Omental fat pad (tissue), 4 donors: ENCODE measurements at places on chromosomes 5 and 9. TPM values are rescaled to one million over a fixed set of nuclear protein-coding genes. Genes with fewer than 3 reads are reported as not detected.
A peak's percentile ranks its signal among the peaks of the same experiment; 100 is the strongest.

- DNase-seq, result no peak
These were observed 90.8 kb downstream of the MACROH2A1 start for GRCh38 chr5:135308245-135308644.

GRCh38 chr9:85212887-85213286 lies 528.9 kb downstream of the AGTPBP1 start:
- no peak for DNase-seq

DNA sequence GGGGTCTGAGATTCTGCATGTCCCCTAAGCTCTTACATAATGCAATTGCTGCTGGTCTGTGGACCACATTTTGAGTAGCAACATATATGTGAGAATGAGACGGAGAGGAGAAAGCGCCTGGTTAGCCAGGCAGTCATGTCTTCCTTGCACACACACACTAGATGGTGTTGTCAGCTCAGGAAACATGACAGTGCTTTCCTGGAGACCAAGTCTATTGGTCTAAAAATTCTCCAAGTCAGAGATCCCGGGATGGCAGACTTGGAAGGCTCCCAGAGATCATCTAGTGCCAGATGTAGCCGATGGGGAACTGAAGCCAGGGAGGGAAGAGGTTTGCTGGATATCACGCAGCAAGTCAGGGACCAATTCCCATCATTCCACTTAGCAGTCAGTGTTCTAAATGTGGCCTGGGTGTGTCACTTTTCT lies 53.4 kb downstream of the GALNT12 start:
- DNase-seq, result no peak

GRCh38 chr5:87245451-87245850 lies 22.2 kb upstream of the RASA1 start:
- DNase-seq, result no peak

The MYMK gene
- total RNA-seq, result not detected

DNA sequence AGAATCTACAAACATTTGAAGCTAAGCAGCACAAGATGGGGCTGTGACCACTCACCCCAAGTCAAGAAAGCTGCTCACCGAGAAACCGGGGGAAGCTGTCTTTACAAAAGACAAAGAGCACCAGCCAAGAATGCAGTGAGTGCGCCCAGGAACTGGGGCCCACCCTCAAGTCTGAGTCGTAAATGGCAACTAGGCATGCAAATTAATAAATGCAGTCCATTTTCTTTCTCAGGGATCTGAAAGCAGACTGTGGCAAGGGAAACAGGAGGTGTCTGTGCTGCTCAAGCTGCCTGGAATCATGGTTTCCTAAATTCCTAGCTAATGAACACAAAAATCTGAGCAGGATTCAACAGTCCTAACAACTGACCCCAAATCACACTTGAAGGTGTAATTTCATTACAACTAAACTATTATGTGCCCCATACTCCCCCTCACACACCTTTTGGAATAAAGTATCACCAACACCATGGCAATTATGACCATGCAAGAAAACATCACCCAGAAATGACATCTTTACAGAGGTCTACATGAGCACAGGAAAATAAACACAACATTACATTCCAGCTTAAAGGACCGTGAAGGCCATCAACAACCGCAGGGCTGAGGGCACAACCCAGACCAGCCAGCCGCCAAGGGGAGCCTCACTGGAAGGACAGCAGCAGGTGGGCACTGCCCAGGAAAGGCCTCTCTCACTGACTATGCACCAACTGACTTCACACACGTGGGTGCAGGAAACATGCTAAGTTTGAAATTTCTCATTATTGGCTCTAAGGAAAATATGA lies 17.6 kb downstream of the NSUN2 start:
- DNase-seq, result no peak

GRCh38 chr5:174793684-174794328 lies 69.4 kb downstream of the MSX2 start:
- DNase-seq, result peak; percentile 31

The PCDHGA6 gene
- 5.9 TPM for total RNA-seq

DNA sequence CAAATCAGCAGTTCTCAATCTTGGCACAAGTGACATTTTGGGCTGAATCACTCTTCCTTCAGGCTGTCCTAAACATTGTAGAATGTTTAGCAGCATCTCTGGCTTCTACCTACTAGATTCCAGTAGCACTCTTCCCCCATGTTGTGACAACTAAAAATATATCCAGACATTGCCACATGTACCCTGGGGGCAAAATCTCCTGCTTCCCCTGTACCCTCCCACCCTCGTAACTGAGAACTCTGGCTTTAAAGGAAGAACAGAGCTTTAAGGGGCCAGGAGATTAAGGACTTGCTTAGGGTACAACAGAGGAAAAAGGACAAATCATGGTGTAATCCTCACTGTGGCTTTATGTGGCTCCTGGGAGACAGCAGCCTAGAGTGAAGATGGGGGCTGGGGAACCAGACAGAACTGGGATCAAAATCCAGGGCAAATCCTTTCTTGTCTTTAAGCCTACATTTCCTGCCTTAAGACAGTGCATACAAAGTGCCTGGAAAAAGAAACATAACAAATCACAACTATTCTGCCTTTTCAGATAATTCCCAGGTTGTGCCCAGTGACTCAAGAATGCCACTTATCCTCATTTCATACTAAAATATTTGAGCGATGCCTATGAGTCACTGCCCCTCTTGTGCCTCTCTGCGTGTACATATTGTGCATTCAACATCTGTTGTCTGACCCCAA lies 109.3 kb downstream of the DAPK1 start:
- no peak for DNase-seq

DNA sequence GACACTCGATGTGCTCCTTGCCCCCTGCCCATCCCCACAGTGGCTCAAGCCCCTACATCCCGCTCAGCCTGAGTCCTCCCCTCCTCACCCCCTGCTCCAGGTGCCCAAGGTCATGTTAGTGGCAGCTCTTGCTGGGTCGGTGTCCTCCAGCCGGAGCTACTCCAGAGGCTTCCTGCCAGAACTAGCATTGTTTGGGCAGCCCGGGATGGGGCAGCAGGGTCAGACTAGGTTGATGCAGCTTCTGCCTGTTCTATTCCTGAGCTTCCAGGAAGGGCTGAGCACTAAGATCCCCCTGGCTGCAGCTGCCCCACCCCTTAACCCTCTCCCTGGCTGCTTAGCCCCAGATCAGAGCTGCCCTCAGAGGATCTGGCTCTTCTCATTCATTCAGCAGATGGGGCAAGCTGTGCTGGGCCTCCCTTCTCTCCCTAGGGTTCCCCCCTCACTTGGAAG lies 671 bp downstream of the RGS14 start:
- DNase-seq, result no peak

DNA sequence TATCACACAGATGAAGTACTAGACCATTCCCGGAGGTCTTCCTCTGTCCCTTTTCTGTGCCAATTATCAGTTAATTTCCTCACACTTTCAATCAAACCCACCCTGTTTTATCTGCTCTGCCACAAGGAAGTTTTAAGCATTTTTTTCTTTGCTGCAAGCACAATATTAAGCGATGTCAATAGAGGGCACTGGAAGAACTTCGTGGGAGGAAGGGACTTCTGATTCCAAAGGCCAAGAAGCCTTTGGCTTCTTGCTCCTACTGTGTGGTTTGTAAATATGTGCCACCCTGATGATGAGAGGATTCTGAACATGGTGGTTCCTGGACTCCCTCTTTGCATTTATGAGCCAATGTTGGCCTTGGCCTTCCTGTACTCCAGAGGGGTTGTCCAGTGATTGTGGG lies 1712.5 kb upstream of the C9orf72 start:
- no peak for DNase-seq

GRCh38 chr9:122258886-122259415 lies 5.7 kb downstream of the RBM18 start:
- no peak for DNase-seq

DNA sequence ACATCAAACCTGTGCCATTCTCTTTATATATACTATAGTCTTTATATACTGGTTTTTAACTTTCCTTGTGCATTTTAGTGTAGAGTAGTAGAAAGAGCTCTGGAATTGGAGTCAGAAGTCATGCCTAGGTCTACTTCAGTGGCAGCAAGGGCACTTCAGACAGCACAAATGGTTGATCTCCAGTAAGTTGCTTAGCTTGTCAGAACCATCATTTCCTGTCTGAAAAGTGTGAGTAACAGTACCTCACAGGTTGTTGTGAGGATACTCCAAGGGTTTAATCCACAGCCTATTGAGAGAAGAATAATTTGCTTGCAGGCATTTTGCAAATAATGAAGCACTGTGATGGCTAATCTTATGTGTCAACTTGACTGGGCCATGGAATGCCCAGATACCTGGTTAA lies 95.8 kb upstream of the NR4A3 start:
- DNase-seq, result no peak

The RANBP6 gene
- 12.1 TPM for total RNA-seq

GRCh38 chr5:65612298-65612907 lies 11.7 kb downstream of the TRIM23 start:
- DNase-seq, result no peak

GRCh38 chr5:127299678-127300077 lies 9.1 kb downstream of the MEGF10 start:
- no peak for DNase-seq

DNA sequence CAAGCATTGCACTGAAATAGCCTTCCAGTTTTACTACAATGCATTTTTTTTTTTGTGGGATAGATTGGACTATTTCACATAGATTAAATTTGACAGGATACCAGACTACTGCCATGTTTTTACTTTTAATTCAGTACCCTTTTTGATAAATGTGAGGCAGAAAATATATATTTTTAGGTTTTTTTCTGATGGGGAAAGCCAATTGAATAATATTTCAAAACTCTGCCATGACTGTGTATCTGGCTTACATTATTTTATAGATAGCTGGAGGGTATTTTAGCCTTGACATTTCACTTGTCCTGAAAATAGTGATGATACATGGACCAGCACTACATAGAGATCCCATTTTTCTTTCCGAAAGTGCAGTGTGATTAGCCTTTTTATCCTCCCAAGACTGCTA lies 133.5 kb upstream of the PRR16 start:
- DNase-seq, result no peak

The TLR4 gene
- total RNA-seq, result 108 TPM

The FAT2 gene
- not detected for total RNA-seq

The MED22 gene
- total RNA-seq, result 29.1 TPM

GRCh38 chr9:38421498-38422211 lies 2.6 kb downstream of the IGFBPL1 start:
- no peak for DNase-seq

DNA sequence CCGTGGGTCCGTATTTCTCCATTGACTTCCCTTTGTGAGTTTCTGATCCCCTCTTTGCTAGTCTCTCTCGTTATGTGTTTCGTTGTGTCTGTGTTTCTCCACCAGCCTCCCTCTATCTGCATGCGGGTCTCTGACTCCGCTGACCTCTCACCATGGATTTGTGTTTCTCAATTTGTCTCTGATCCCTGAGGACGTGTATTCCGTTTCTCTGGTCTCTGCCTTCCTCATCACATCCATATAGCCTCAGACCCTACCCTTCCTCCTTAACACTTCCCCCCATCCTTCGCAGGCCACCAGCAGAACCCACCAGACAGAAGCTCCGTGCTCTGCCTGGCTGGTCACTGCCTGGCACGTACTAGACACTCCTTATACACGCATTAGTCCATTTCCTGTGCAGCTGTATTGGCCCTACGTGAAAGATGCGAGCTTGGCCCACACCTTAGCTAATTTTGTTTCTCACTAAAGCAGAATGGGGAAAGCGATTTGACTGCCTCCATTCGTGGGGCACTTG lies 631 bp downstream of the B4GALT7 start:
- no peak for DNase-seq

The SLC25A2 gene
- 2.0 TPM for total RNA-seq

The SPINK7 gene
- not detected for total RNA-seq

GRCh38 chr9:93184432-93185265 lies 710 bp downstream of the WNK2 start:
- no peak for DNase-seq

The INSL6 gene
- total RNA-seq, result not detected

DNA sequence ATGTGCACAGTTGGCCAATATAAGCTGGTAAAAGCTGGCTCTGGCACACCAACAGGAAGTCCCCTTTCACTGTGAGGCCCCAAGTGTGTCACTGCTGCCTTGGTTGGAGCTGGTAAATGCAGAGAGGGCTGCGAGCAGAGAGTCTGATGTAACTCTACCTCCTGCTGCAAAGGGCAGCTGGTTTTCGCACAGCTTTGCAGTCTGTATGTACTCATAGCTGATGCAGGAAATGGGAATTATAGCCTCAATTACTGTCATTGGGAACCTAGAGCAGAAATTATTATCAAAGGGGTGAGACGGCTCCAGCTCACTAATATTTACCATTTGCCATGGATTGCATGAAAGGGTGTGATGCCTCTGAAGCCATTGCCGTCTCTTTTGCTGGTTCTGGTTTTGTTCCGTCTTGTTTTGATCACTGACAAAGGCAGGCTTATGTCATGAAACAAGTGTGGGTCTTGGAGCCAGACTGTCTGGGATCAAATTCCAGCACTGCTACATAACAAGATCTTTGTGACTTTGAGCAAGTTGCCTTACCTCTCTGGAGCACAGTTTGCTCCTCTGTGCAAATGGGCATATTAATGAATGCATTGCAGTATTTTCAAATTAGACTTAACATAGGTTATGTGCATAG lies 124.3 kb upstream of the SLC25A48 start:
- DNase-seq, result no peak

The TTC23L gene
- not detected for total RNA-seq

The VCAN gene
- 91.4 TPM for total RNA-seq

DNA sequence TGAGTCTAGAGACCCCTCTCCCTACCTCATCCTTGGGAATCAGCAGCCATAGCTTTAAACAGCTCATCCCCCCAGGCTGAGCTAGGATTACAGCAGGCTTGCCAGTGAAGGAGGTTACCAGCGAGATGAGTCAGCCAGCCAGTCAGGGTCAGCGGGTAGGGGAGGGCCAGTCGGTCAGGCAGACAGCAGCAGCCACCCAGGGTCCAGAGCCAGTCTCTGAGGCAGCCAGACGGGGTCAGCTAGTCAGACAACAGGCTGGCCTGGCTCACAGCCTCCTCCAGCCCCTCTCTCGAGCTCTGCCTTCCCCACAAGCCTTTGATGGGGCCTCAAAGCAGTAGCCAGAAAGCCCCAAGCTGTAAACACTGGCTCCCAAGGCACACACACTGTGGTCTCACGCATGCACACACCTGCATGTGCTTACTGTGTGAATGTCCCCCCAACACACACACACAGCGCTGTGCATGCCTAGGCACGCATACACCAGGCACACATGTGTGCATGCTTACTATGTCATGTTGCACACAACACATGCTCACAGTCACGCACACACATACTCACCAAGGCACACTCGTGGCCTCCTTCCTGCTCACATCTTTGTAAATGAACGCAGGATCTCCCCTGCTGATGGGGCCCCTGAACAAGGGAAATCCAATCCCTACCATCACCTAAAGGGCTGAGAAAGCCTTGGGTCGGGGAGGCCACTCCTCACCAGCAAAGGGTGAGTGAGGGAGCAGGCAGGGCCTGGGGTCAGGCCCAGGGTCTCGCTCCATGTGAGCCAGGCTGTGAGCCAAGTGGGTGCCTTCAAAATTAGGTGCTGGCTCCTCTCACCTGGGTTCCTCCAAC lies 28.2 kb upstream of the CPLX2 start:
- no peak for DNase-seq
